ENCODE measurements at places on chromosomes 6 and 20. TPM values are rescaled to one million over a fixed set of nuclear protein-coding genes. Genes with fewer than 3 reads are reported as not detected.

The DEFB125 gene
- total RNA-seq = not detected

The UFL1 gene
- total RNA-seq = 16.2 TPM

The PACSIN1 gene
- total RNA-seq = 0.98 TPM

The SMLR1 gene
- 0.07 TPM for total RNA-seq

The TMEM74B gene
- 18.3 TPM for total RNA-seq

The MUC22 gene
- total RNA-seq = not detected

The FAM217A gene
- not detected for total RNA-seq

The GTSF1L gene
- total RNA-seq = not detected

The IMPG1 gene
- total RNA-seq = not detected

The LY6G6D gene
- total RNA-seq = not detected

The SPTLC3 gene
- not detected for total RNA-seq

The ATP9A gene
- total RNA-seq = 0.42 TPM

The MCHR2 gene
- not detected for total RNA-seq

The ALDH8A1 gene
- 0.18 TPM for total RNA-seq

The CLVS2 gene
- total RNA-seq = 0.13 TPM

The CEP57L1 gene
- 42.4 TPM for total RNA-seq

DNA sequence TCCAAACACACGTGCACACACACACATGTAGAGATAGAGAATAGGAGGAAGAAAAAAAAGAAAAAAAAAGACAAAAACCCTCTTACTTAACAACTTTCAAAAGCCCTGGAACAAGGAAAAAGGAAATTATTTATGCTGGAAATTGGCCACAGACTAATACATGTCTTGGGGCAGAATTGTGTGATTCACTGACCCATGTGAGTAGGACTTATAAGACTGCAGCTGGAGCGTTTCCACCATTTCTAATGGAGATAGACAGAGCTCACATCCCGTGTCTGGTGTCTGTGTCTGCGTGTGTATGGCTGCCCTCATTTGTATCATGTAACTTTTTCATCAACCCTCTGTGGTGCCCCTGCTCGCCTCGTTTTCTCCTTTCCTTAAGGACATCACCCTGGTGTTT lies 99.8 kb upstream of the PDE10A start:
- no peak for DNase-seq

- DNase-seq = no peak
Measured at GRCh38 chr20:10169752-10170151, 48.9 kb upstream of the SNAP25 start.

DNA sequence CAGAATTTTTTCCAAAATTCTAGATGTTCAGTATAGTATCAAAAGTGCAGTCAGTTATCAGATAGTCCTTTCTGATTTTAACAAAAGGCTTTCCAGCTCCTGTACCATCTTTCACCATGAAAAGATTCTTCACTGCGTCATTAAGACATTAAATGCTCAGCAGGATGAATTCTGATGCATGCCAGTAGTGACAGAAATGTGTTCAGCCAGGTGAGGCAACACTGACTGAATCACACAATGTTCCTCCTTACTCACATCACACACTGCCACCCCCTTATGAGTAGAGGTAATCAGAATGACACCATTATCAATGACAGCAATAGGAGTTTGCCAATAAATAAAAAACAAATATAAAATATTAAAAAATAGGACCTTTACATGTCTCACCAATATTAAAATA lies 426.6 kb upstream of the PLCB4 start:
- no peak for DNase-seq

- DNase-seq = no peak
Measured at GRCh38 chr20:19867074-19867473, 109.0 kb downstream of the RIN2 start.

GRCh38 chr6:99362678-99363268 lies 13.3 kb upstream of the FAXC start:
- DNase-seq = no peak

- no peak for DNase-seq
Measured at GRCh38 chr6:160330619-160331018, 17.6 kb upstream of the SLC22A3 start.

GRCh38 chr6:169850154-169850553 lies 98.7 kb downstream of the ERMARD start:
- no peak for DNase-seq

DNA sequence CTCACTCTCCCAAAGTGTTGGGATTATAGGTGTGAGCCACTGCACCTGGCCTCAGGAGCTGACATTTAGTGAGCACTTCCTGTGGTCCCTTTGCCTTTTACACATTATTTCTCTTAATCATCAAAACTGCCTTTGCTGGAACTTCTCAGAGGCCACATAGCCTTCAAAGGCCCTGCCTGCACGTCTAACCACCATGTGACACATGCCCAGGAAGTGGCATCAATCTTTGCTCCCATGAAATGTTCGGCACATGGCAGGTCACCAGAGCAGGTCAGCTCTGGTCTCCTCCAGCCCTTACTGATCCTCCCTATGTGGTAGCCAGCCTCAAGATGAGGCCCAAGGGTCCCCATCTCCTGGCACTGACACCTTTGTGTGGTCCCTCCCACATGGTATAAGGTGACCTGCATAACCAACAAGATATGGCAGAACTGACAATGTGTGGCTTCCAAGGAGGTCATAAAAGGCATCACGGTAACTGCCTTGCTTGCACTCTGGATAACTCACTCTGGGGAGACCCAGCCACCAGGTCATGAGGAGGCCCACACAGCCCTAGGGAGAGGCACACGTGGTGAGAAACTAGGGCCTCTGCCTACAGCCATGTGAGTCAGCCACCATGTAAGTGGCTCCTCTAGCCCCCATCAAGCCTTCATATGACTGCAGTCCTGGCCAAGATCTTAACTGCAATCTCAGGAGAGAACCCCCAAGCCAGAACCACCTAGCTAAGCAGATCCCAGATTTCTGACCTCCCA lies 28.8 kb upstream of the HMGA1 start:
- no peak for DNase-seq

DNA sequence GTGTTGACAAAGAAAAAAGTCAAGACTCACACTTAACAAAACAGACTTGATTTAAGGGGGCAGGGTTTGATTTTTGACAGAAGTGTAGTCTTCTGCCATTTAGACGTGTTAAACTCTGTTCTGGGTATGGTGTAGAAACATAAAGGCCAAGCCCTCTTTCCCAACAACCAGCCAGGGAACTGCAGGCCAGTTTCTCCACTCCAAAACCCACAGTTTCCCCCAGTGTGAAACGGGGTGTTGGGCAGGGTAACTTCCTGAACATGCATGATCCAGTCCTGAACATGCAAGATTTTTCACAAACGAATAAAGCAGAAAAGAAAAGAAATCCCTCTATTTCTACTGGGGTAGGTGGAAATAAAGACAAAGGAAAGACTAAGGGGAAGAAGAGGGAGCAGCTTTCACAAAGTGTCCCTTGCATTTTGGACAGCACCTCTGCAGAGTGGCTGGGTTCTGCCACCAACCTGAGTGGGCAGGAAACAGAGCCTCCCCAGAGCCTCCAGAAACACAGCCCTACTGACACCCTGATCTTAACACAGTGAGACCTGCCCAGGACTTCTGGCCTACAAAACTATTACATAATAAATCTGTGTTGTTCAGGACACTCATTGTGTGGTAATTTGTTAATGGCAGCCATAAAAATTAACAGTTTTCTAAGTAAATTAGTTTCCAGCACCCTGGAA lies 7.5 kb downstream of the APMAP start:
- no peak for DNase-seq

DNA sequence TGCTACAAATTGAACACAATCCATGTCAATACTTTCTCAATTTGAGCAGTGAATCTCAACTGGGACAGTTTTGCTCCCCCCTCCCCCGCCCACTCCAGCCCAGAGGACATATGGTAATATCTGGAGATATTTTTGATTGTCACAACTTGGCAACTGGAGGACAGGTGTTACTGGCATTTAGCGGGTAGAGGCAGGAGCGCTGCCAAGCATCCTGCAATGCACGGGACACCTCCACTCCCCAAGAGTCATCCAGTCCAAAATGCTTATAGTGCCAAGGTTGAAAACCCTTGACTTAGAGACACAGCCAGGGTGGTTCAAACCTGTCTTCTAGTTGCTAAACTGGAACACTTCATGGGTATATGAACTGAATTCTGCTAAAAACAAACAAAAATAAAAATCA lies 26.9 kb upstream of the LRRC1 start:
- DNase-seq = no peak

- DNase-seq = no peak
Measured at GRCh38 chr6:87181903-87182302, 26.5 kb downstream of the ZNF292 start.

DNA sequence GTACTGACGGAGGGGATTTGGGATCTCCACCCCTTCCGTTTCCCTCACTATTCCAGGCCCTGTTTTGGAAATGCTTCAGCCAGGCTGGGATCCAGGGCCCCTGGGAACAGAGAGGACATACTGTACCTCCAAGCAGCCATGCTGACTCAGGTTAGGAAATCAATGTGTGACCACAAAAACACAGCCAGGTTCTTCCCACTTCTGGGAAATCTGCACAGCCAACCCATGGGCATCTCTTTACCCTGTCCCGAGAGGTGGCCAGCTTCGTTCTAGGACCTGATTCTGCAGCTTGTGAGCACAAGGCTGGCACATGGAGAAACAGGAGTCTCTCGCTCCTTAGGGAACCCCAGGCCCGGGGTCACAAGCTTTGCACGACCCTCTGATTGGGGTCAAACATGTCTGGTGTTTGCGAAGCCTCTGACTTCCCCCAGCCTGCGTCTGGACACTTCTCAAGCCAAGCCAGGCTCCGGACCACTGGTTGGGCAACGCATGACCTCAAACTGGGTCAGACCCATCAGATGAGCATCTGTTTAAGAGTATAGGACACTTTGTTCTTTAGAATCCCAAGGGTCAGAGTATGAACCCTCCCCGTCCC lies 8.3 kb upstream of the TTPAL start:
- no peak for DNase-seq

GRCh38 chr6:168864541-168865460 lies 388.8 kb downstream of the THBS2 start:
- DNase-seq = no peak

GRCh38 chr20:58646703-58647102 lies 4.4 kb upstream of the STX16 start:
- no peak for DNase-seq

- peak; percentile 84 for DNase-seq
Measured at GRCh38 chr6:53065266-53066076, at the start of gene FBXO9. TSS of gene FBXO9 (plus strand) at chr6:53065404. CDS start at chr6:53065790, 386 bp downstream.

DNA sequence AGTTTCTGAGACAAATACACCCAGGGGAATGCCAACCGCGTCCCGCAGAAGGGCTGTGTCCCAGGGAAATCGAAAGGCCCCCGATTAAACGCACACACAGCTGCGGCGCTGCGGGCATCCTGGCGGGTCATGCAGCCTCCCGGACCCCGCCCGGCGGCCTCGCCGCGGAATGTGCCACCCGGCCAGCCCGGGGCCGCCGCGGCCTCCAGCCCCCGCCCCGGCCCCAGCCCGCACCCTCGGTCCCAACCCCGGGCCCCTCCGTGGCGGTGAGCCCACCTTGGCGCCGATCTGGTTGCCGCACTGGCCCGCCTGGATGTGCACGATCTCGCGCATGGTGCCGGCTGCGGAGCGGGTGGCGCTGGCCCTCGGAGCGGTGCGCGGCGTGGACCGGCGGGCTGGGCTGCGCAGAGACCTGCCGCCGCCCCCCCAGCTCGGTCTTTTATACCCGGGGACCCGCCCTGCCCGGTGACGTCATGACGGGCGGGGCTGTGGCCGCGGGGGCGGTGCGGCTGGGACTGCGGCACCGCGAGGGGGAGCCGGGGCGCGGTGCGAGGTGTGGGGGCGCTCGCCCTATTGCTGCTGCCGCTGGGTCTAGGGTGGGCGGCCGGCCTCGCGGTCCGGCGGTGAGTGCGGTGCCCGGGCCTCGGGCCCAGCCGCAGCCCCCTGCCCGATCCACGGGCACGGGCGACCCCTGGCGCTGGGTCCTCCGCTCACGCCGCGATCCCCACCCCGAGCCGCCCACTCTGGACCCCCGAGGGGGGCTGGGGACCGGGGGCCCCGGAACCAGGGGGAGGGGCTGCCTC lies at the start of gene TUBB2A:
Gene TUBB2A (minus strand): TSS at position 414 of the 803 bp plus-strand sequence. CDS start 81 bp downstream, at position 333.
- DNase-seq = peak; percentile 96

DNA sequence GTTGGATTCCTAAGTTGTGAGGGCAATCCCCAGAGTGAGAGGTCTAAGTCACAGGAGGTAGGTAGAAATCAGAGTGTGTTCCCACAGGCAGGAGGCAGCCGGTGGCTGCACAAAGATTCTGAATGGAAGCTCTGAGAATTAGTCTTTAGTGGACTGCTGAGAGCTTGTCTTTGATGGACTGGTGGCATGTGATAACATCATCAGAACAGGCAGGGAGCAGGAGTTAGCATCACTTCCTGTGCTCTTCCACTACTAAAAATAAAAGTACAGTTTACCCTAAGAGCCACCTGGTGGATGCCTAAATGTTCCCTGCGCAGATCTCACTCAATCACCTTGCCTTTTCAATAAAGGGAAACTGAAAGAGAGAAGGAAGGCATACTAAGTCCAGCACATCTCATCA lies 294.6 kb upstream of the POU3F2 start:
- no peak for DNase-seq

DNA sequence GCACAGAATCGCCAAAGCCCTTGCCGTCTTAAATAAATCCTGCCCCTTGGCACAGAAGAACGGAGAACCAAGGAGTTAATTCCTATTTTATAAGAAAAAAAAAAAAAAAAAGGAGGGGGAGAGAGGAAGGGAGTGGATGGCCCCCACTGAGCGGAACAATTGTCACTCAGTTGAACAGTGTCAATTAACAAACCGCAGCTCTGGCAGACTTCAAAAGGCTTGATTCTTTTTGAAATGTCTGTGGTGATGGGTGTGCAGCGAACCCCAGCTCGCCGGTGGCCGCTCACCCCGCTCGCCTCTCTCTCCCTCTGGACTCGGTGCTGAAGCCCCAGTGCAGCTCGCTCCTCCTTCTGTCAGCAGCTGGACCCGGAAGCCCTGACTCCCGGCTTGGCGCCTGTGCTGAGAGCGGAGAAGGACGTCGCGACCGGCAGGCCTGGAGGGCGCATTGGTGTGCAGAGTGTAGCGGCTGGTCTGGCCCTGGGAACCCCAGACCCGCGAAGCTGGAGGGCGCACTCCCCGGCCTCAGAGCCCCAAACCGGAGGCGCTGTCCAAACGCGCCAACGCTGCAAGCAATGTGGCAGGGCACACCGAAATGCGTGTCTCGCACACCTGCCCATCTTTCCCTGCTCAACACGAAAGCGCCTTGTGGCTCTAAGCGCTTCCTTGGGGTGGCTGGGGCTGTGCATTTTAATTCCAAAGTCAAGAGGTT lies 3.4 kb downstream of the LINC00237 start:
- DNase-seq = no peak

- no peak for DNase-seq
Measured at GRCh38 chr6:164025180-164025579, 610.7 kb downstream of the QKI start.
